ENCODE measurements at places on chromosomes 1 and 21.

- DNase-seq, result no peak
Observed at GRCh38 chr1:205018381-205018780, 24.6 kb upstream of the CNTN2 start.

DNA sequence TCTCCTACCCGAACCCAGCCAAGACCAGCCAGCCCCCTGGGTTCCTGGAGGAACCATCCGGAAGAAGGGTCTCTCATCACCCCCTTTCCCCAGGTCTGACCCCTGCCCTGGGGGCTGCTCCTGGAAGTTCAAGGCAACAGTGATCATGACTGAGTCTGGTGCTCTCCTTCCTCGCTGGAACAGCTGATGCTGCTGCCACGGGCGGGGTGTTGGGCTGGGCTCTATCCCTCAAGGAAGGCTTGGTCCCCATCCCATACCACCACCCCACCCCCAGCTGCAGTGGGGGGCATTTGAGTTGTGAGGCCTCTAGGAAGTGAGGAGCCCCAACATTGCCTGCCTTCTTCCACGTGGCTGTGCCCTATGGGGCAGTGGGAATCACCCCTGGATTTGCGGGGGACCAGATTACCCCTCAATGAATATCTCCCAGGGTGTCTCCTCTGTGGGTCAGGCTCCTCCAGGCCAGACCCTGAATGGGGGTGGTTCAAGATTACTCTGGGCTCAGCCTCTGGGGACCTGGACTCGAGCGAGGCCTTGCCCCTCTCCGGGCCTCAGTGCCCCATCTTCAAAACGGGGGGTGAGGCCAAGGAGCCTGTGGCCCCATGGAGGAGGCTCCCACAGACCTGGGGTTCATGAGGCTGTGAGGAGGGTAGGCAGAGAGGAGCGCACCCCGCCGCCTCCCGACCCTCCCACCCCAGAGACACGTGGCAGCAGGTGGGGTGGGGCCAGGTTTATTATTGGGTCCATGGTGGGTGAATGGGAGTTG, 2.8 kb downstream of the MASP2 start:
- no peak for DNase-seq

DNA sequence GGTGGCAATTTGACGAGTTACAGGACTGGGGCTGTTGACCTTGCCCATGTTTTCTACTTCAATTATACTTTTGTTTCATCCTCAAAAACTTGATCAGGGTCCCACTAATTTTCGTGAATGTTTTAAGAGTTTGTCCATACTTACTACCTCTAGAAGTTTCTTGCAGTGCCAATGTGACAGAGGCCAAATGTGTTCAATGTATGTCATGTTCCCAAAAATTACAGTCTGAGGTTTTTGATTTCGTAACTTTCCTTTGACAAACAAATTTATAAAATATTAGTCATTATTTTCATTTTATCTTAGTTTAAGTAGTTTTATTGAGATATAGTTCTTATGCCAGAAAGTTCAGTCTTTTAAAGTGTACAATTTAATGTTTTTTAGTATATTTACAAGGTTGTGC, 15.3 kb downstream of the VPS13D start:
- DNase-seq, result no peak

GRCh38 chr1:209443361-209443931, 140.1 kb upstream of the CAMK1G start:
- no peak for DNase-seq

GRCh38 chr1:224673141-224673540, 57.0 kb downstream of the CNIH3 start:
- DNase-seq, result peak; percentile 38

GRCh38 chr1:10440305-10440704, 9.5 kb upstream of the CORT start:
- no peak for DNase-seq

DNA sequence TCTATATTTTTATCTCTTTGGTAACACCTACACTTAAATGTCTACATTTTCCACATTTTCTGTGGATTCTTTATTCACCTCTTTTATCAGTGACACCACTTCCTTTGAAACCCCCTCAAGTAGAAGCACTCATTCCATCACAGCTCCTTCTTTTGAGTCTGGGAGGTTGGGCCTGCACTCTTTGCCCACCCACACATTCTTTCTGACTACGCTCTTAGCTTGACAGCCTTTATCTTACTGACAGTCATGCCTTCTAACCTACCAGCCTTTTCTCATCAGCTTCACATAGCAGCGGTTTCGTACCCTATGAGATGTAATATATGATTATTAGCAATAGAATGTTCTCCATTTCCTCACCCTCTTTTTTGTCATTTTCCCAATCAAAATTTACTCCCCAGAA, 151.9 kb downstream of the TNFSF18 start:
- no peak for DNase-seq

DNA sequence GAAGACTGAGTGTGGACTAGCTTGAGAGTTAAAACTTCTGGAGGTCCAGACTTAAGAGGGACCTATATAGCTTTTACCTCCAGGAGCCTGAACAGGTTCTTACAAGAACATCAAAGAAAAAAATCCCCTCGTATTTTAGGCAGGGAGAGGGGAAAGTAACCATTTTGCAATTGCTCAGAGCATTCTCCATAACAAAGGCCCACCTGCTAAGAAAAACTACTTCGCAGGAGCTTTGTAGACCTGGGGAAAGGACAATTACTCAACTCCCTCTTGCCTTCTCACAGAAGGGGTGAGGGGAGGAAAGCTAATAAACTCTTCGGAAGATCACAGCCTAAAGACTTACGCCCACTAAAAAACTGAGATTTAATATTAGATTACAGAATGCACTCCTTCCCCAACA, 86.3 kb downstream of the RERE start:
- DNase-seq, result no peak

DNA sequence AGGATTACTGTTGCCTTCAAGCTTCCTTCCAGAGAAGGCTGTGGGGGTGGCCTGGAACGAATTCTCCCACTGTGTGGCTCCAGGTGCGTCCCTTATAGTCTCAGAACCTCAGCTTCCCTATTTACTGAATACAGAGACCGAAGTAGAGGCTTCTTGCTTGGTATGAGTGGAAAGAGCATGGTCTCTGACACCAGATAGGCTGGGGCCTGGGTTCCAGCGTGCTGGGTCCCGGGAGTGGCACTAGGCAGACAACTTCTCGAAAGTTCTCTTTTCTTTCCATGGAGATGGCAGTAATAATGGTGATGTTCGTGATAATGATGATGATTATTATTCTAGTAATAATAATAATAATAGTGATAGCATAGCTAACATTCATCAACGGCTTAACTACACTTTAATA, 161.7 kb downstream of the PTPRU start:
- no peak for DNase-seq

DNA sequence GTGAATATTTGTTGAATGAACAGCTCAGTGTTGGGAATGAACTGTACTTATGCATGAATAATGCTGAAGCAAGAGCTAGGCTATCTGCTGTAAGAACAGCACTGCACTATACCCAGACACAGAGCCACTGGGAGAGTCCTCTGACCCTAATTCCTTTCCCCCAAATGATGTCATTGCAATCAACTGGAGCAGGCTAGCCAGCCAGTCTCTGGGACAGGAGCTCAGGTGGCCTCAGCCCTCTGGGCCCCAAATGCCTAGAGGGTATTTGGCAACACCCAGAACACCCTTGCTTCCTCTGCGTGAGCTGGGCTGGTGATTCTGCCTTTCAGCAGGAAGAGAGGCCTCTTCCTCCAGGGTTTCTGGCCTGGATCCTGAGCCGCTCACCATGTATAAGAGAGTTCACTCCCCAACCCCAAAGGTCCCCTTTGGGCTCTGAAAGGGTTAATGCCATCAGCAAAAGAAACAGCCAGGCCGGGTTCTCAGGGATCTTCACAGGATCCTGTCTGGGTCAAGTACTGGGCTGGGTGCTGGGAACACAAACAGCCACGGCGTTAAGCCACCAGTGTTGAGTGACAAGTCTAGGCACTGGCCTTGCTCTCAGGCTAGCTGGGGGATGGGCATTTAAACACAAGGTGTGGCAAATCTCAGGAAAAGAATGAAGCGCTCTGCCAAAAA, 3.7 kb upstream of the PADI4 start:
- no peak for DNase-seq

GRCh38 chr1:109840011-109840629, 70.5 kb upstream of the CSF1 start:
- no peak for DNase-seq

DNA sequence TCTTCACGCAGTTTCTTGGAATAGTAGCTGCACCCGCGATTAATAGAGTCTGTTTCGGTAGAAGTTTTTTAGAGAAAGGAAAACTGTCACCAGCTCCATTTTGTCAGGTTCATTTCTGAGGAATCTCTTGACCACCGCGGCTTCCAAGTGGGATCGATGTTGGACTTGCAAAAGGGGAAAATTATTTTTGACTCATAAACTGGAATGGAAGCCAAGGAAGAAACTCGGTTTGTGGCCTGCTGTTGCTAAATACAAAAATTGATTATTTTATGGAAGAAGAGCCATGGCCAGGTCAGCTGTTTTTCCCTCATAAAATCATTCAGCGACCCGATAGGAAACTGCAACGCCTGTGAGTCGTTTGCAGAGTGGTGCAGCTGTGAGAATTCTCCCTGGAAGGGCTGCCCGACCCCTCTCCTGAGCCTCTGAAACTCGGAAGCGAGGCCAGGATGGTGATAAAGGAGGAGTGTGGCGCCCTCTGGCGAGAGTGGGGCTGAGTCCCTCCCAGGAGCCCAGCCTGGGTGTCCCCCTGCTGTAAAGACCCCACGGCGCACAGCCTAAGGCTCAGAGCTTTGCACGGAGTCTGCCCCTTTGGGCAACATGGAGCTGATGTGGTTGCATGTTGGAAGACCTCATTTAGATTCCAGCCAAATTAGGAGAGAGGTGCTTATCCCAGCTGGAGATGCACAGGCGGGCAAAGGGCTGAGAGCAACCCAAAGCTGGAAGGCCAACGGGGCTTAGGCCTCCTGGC, 83.6 kb upstream of the SLC25A33 start:
- DNase-seq, result peak; percentile 81

GRCh38 chr1:184865831-184866230, 108.5 kb downstream of the NIBAN1 start:
- no peak for DNase-seq

DNA sequence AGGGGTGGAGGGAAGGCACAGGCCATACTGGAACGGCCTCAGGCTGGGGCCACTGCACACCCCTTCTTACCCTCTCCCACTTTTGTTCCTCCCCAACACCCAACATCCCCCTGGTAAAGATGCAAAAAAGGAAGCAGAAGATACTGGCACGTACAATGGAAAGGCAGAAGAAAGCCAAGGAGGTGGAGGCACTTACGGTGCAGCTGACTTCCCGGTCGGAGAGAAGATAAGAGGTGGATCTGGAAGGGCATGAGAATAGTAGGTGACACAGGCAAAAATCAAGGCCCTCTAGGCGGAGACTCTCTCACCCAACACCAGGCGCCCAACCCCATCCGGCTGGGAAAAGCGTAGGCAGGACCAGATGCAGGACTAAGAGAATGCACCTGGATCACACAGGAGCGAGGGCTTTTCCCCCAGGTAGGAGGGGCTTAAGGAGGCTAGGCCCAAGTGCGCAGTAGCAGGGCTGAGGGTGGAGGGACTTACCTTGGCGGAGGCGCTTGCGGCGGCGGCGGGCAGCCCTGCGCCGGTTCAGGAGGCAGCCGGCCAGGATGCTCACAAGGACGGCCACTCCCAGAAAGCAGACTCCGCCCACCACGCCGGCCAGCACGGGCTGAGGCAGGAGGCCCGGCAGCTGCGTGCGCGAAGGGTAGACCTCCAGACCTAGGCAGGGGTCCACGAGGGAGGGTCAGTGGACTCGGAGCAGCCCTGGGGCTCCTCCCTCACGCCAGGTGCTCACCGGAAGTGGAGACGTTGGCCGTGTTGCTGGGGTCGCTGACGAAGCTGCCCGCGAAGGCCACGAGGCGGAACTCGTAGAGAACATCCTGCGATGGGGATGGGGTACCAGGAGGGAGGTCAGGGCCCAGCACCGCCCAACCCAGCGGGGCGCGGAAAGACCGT, 4.1 kb upstream of the TAGLN2 start:
- no peak for DNase-seq

GRCh38 chr1:202233171-202233570, 39.6 kb downstream of the LGR6 start:
- no peak for DNase-seq

DNA sequence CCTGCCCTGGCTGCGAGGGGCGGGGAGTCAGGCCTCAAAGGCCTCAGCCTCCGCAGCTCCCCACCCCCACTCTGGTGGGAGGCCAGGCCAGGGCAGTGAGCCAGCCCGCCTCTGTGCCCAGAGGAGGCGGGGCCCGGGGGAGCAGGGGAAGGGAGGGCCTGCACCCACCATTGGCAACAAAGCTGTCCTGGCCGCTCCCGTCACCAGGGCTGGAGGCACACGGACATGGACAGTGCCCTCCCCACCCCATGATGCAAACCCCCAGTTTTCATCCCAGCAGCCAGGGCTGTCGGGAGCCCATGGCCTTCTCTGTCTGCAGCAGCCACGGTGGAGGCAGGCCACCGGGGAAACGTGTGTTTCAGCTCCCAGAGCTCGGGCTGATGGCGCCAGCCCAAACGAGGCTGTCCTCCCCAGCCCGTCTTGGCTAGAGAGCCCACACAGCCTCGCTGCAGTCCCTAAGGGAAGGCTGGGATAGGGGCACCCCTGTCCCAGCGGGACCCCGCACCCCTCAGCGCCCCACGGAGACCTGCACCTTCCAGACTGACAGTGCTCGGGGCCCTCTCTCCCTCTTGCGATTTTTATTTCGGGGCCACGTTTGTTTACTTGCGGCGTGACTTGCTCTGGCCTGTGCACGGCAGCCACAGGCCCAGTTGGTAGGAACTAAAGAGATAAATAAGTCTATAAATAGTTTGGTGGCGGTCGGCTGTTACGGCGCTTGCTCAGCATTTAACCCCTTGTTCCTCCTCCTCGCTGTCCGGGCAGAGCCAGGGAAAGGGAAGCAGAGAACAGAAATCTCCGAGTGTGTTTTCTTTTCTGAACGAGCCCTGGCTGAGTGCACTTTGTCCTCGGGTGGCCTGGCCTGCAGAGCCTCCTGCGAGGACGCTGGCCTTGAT, 101.8 kb downstream of the PRDM16 start:
- DNase-seq, result peak; percentile 94

- DNase-seq, result no peak
Observed at GRCh38 chr1:45327644-45328515, 1.2 kb downstream of the HPDL start.

GRCh38 chr1:195577748-195578147, 1030.5 kb downstream of the KCNT2 start:
- DNase-seq, result no peak

- DNase-seq, result peak; percentile 81
Observed at GRCh38 chr1:117367046-117368025, at the start of gene MAN1A2. Gene MAN1A2 (plus strand): TSS chr1:117367449. CDS start chr1:117368184, 735 bp downstream.

GRCh38 chr1:88695781-88696180, 11.7 kb downstream of the PKN2 start:
- no peak for DNase-seq

- peak; percentile 9 for DNase-seq
Observed at GRCh38 chr1:2982615-2983318, 38.5 kb upstream of the ACTRT2 start.
